ENCODE measurements at places on chromosomes 16 and 17.

- DNase-seq = no peak
Observed at GRCh38 chr17:32835291-32835761, 41.6 kb downstream of the MYO1D start.

GRCh38 chr17:13538841-13539411, 62.8 kb downstream of the HS3ST3A1 start:
- no peak for DNase-seq

- no peak for DNase-seq
Observed at GRCh38 chr16:50178491-50178941, 25.4 kb downstream of the TENT4B start.

- no peak for DNase-seq
Observed at GRCh38 chr17:50052241-50052796, 3.6 kb upstream of the ITGA3 start.

GRCh38 chr16:79329166-79329521, 271.4 kb downstream of the MAF start:
- DNase-seq = no peak

- DNase-seq = no peak
Observed at GRCh38 chr17:29238133-29238850, 8.4 kb upstream of the CRYBA1 start.

GRCh38 chr17:36884495-36885152, 52.7 kb upstream of the LHX1 start:
- DNase-seq = no peak

GRCh38 chr17:49381033-49381432, 19.0 kb upstream of the ZNF652 start:
- no peak for DNase-seq

DNA sequence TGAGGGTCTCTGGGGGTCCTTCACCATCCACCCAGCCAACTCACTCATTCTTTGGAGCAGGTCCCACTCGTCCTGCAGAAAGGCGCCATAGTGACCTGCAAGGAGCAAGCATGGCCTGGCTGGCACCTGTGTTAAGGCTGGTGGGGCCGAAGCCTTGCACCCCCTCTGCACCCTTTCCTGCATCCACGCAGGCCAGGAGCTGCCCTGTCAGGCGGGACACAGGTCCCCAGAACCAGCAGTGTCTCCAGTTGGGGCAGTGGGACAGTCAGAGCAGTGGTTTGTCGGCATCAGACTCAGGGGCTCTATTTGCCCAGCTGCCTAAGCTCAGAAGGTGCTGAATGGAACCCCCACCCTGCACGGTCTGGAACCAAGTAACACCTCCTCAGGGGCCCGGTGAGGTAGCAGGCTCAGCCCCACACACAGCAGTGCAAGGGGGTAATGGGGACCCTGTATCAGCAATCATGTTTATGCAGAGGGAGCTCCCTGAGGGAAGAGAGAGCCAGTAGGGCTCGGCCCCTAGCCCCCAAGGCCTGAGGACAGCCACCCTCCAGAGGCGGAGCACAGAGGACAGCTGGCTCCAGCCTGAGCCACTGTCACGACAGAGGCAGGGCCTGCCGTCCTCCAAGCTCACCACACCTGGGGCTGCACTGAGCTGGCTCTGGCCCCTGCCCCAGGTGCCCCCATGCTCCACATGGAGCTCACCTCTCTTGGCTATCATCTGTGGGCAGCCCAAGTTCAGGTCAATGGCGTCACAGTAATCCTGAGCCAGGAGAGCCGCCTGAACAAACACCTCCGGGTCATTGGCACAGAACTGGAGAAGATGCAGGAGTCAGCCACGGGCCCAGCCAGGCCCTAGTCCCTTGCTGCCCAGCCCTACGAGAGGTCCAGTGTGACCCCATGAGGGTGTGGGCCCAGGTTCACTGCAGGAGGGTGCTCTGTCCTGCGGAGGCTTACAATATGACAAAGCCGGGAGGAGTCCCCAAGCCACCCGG, 1.9 kb downstream of the DUS1L start:
- no peak for DNase-seq

DNA sequence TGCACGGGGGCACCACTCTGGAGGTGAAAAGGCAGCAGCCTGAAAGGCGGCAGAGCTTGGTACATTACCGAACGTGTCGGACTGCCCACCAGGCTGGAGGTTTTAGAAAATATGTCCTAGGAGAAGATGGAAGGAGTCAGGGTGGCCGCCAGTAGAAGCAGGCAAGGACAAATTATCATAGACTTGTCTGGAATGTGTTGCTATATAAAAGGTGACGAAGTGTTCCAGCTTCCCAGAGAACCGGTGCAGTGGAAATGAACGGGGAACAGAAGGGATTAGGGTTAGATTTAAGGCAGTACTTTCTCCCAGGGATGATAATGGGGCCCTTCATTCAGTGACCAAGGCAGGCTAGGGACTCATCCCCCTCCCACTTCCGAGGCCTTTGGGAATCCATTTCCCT, 27.4 kb downstream of the PIPOX start:
- DNase-seq = no peak

- DNase-seq = no peak
Observed at GRCh38 chr16:768428-768827, 7.9 kb downstream of the MSLN start.

- no peak for DNase-seq
Observed at GRCh38 chr16:53415504-53415903, 18.8 kb upstream of the RBL2 start.

- no peak for DNase-seq
Observed at GRCh38 chr17:27206447-27206846, 87.5 kb upstream of the WSB1 start.

DNA sequence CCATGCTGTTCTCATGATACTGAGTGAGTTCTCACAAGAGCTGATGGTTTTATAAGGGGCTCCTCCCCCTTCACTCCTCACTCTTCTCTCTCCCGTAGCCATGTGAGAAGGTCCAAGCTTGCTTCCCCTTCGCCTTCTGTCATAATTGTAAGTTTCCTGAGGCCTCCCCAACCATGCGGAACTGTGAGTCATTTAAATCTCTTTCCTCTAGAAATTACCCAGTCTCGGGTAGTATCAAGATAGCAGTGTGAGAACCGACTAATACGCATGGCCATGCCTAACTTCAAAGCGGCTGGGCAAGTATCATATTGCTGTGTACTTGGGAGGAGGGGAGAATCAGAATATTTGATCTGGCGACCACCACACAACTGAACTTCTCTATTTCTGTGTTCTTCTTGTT, 88.3 kb downstream of the PRKCB start:
- no peak for DNase-seq

DNA sequence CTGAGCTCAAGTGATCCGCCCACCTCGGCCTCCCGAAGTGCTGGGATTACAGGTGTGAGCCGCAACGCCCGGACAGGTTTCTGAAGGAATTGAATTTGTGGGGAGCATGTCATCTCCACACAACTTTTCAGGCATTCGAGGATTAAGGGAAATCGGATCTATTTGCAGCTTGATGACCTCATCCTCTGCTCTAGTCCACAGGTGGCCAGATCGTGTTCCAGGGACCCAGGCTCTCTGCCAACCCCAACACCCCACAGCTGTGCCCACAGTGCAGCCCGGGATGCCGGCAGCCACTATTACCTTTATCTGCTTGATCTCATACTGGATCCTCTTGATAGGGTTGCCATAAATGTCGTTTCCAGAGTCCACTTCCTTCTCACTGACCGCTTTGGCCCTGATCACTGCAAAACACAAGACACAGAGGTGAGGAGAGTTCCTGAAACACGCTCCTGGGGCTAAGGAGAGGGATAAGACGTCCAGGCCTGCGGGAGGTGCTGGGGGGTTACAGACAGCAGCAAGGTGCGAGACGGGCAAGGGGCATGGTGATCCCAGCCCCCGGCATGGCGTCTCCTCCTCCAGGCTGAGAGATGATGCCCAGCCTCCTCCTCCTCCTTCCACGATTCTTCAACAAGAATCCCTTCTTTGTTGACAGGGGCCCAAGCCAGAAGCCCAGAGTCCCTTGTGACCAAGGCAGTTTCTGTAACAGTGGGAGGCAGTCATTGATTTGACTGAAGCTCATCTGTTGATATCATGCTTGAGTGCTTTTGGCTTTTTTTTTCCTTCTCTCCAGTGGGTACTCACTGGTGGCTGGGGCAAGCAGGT, 29.3 kb downstream of the CEP295NL start:
- no peak for DNase-seq

DNA sequence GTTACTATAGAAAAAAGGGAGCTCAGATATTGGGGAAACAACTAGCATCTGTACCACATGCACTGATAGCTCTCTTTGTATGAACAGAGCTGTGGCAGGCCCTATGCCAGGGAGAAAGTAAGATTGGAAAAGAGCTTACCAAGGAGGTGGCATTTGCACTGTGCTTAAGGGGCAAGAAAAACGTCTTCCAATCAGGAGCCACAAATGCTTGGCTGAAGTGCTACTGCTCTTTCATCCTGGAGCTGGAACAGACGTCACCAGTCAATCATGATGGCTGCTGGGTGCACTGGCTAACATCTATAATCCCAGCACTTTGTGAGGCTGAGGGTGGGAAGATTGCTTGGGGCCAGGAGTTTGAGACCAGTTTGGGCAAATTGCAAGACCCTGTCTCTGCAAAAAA, 218.5 kb downstream of the SEC14L1 start:
- no peak for DNase-seq

GRCh38 chr17:15409721-15410250, 57.6 kb downstream of the CDRT4 start:
- no peak for DNase-seq

DNA sequence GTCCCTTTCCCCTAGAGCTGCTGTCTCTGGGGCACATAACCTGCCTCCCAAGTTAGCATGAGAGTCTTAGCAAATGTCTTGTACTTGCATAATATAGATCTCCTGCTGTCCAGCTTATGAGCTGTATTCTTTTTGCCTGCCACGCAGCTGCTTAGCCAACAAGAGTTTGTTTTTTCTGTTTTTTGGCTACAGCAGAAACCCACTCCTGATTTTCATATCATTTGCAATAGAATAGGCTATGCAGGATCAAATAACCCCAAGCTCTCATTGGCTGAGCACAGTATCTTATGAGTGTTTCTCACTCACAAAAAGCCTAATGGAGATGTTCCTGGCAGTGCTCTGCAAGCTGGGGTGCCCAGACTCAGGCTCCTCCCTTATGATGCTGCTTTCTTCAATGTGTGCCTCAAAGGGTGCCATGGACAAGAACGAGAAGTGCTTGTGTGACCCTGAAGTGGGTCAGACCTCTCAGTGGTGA, 23.1 kb downstream of the B9D1 start:
- no peak for DNase-seq

DNA sequence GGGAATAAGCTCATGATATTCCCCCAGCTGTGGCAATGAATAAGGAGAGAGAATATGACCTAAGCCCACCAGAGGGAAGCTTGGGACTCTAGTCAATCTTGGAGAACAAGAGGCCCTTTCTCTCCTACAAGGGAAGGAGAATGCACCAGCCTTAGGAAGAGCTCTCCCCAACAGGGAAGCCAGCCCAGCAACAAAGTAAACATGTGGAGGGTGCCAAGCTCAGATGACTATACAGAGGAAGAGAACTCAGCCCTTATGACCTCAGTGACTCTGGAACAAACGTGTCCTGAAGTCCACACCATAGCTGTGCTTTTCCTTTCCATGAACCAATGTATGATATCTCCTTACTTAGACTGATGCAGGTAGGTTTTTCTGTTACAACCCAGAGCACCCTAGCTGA, 219.7 kb downstream of the GSG1L start:
- no peak for DNase-seq

DNA sequence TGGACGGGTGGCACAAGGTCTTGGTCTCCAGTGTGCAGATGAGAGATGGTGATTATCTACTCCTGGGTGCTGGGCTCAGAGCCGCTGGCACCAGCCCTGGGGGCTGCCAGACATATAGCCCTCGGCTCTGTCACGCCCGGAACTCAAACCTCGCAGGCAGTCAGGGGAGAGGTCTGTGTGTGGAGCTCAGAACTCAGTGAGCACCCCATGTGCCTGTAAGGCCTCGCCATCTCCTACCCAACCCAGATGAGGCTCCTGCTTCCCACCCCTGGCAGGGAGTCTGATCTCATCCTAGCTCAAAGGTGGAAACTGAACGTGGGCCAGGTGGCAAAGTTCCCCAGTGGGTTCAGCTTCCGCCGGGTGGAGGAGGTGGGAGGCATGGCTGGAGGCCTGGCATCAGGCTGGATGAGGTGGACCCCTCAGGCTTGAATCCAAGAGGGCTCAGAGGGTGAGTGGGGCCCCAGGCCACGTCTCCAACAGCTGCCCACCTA, 22.6 kb upstream of the NPTX1 start:
- no peak for DNase-seq

DNA sequence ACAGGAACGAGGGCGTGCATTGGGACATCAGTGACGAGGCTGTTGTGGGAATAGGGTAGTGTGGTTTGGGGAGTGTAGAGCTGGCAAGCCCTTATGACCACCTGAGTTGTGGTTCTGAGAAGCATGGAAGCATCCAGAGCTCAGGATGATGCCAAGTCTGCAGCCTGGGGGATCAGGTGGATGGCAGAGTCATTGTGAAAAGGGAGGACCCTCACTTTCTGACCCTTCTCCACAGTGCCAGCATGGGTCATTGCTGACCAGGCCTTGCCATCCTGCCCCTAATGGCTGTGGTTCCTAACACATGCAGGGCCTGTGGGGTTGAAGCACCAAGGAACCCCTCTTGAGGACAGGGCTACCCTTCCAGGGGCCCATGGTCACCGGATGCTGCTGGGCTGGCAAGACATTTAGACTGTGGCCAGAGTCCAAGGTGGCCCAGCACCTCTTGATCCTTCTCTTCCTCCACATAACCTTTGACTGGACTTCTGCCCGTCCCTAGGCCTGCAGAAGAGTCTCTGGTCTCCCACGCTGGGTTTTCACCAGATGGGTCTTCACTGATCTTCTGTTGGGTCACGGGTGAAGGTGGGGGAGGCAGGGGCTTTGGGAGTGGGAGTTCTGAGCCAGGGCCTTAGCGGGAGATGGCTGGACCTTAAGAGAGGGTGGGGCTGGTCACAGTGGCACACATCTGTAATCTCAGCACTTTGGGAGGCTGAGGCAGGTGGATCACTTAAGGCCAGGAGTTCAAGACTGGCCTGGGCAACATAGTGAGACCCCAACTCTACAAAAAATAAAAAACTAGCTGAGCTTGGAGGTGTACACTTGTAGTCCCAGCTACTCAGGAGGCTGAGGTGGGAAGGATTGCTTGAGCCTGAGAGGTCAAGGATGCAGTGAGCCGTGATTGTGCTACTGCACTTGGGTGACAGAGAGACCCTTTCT, 2.0 kb upstream of the PLA2G15 start:
- no peak for DNase-seq

DNA sequence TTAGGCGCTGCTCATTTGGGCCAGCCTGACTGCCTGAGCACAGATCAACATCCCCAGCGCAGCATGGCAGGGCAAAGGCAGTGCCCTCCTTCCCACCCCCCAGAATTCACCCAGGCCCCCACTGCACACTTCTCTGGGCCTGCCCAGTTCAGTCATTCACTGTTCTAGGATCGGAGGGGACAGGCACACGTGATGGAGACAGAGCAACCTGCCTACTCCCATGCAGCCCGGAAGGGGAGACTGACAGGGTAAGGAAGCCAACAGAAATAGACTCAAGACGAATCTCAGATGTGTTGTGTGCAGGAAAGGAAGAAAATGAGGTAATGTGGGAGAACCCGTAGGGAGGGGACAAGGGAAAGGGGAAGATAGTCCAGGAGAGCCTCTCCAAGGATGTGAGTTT, 59.2 kb upstream of the LYRM9 start:
- no peak for DNase-seq

Measured in NCI-H446 (cell line).